ENCODE measurements at places on chromosomes 2 and 18.

- DNase-seq = peak; percentile 38
These were observed 11.5 kb upstream of the SNED1 start for GRCh38 chr2:240986787-240987411.

DNA sequence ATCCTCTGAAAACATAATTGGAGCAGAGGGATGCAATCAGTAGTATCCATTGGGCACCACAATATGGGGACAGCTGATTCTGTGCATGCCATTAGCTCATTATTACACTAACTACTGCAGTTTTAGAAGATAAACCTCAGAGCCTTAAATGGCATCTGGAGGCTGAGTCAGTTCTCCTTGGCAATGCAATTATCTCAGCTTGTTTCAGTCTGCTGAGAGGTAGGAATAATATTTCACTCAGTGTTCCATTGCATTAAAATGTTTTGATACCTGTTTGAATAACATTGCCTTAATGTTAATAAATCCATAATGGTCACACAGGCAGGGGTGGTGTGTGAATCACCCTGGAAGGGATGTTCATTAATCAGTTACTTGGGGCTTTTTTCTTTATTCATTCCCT lies 309.6 kb downstream of the LRRTM1 start:
- DNase-seq = no peak

DNA sequence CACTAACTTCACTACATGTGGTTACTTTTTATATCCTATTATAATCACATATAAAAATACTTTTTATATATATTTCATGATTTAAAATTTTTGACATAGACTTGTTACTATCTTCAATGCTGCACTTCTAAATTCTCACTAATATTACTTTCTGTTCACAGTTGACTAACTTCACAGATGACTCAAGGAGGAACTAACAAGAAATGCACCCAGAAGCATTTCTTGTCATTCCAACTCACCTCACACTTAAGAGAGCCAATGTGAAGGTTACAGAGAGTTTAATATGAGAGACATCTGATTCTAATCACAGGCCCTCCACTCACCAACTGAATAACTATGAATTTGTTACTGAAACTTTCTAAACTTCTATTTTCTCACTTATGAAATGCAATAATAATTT lies 399.8 kb upstream of the SLC8A1 start:
- DNase-seq = no peak

DNA sequence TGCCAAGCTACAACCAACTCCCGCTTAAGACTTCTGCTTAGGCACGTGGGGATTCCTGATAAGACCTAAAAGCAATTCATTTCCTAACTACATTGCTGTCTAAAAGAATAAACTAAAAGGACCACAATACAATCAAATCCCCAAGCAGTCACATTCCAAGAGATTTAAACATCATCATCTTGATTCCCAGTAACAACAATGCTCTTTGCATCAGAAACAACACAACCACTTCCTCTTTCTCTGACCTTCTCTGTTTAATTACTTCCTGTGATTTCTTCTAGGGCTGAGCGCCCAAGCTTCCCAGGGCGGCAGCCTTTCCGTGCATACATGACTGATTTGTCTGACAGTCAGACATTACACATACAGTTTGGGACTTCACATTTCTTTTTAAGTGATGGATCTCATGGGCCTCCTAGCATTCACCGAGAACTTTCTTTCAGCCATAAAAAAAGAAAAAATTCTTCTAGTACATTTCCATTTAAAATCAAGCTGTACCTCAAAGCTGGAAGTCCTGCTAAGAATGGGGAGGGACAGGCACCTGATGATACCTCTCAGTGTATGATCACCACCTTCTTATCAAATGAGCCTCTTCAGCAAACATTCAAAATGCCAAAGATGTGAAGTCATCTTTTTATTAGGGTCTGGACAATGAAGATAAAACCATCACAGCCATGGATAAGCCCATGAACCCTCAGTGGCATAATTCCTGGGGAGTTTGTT lies 11.5 kb downstream of the SPRED2 start:
- peak; percentile 85 for DNase-seq

GRCh38 chr2:227881866-227882517 lies 10.6 kb downstream of the DAW1 start:
- no peak for DNase-seq

- peak; percentile 31 for DNase-seq
These were observed 11.0 kb upstream of the DCDC2C start for GRCh38 chr2:3692375-3692774.

DNA sequence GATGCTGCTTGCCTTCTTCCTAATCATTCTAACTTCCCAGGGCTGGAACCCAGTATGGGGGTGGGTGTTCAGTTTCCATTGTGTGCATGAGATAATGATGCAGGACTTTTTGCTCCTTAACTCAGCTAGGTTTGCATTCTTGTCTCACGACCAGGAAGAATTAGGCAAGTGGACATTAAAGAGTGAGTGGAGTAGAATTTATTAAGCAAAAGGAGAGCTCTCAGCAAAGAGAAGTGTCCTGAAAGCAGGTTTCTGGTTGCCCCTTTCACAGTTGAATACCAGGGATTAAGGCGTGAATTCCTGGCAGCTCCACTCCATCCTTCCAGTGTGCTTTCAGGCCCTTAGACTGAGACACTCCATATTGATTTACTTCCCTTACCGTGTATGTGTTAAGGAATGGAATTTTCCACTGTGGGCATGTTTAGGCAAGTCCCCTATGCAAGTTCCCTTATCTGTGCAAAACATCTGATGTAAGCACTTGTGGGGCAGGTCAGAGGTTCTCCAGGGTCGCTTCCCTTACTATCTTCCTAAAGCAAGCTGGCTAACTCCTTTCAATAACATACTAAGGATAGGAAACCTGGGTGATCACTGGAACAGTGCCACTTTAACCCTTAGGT lies 126.5 kb downstream of the GPR39 start:
- DNase-seq = peak; percentile 37

- no peak for DNase-seq
These were observed 111.3 kb upstream of the CREB1 start for GRCh38 chr2:207418419-207418818.

DNA sequence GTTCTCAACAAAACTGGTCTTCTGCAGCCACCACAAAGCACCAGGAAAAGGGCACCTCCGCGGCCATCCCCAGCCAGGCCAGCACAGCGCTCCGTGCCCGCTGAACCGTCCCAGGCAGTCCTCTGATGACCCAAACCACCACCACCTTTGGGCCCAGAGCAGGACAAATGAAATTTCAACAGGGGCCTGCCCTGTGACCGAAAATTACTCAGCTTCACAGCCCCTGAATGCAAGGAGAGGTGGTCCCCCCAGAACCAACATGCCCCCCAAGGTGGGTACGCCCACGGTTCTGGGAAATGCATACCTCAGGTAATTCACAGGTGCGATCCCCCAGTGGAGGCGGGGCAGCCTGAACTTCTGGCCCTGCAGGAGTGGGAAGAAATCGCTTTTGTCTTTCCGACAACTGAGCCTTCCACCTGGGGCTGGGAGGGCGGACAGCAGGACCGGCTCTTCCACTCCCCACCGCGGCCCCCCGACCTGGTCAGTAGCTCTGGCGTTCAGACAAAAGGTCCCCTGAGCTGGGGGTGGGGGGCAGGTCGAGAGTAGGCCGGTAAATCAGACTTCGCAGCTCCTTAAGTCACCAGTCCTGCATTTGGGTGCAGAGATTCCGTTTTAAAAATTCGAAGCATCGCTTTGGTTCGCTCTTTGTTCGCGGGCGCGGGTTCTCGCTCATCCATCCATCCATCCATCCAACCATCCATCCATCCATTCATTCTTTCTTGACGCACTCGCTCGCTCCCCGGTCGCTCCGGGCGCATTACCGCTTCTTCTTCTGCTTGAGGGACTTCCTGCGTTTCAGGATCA lies 1.4 kb downstream of the ARL4C start:
- no peak for DNase-seq

DNA sequence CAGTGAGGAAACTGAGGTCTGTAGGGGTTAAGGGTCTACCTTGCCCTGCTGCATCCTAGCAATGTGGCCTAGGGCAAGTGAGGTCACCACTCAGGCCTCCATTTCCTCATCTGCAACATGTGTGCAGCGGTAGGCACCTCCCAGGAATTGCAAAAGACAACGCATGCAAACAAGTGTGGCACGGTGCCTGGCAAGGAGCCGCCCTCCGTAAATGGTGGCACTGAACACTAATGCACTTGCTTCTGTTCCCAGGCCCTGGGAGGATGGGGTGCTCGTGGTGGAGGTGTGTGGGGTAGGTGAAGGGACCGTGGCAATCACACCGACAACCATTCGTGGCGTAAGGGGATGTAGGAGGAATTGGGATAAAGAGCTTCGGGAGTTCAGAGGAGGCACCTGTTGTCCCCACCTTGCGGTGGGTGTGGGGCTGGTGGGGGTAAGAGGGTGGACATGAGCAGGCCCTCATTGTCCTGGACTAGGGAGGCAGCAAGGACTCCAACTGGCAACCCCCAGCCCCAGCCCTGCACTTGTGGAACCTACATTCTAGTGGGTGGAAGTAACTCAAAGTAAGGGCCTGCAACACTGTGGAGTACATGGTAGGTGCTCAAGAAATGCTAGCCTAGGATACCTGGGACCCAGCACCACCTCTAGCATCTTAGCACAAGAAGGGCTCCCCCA lies 26.0 kb downstream of the ATOH8 start:
- DNase-seq = no peak

DNA sequence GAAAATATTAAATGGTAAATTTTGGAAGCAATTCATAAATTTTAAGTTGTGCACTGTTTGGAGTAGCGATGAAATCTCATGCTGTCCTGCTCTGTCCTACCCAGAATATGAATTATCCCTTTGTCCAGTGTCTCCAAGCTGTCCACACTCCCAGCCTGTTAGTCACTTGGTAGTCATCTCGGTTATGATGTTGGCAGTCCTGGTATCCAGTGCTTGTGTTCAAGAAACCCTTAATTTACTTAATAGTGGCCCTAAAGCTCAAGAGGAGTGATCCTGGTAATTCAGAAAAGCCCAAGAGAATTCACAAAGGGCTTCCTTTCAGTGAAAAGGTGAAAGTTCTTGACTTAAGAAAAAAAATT lies 71.8 kb upstream of the STAM2 start:
- DNase-seq = no peak

GRCh38 chr2:147487286-147487977 lies 357.4 kb upstream of the ACVR2A start:
- DNase-seq = no peak

DNA sequence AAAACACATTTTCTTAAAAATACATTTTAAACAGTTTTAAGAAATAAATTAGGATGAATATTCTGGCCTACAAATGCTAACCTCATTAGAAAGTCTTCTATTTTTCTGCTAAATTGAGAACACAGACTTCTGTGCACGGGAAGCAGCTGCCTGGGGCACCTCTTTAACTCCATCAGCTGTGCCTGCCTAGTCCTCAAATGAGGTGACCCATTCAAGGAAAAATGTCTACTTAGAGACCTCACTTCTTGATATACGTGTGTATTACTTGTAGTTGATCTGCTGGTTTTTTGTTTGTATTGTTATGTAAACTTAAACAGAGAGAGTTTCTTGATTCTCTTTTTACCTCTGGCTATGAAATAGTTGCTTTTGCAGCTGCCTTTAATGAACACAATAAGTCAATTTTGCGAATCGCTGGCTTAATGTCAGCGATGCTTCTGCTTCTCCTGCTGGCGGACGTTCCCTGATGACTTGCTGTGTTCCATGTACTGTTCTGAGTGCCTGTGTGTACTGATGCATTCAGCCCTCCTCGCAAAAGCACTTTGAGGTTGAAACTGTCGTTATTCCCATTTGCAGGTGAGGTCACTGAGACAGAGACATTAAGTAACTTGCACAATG lies 88.7 kb upstream of the TXNDC2 start:
- no peak for DNase-seq

DNA sequence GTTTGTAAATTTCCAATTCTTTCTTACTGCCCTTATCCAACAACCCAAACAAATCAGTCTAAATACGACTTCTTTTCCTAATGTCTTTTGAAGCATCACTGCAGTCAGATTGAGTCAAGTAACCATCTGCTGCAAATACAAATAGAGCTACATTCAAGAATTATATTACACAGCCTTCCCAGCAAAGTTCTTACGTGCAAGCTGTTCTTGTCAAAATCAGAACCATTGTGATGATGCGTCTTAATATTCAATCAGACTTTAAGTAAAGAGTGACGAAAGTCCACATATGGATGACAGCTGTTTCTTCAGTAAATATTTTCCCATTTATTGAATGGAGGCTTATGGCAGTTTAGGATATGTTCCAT lies 943.8 kb downstream of the LRP1B start:
- no peak for DNase-seq

GRCh38 chr2:216839688-216840087 lies 20.2 kb downstream of the TNP1 start:
- DNase-seq = no peak

DNA sequence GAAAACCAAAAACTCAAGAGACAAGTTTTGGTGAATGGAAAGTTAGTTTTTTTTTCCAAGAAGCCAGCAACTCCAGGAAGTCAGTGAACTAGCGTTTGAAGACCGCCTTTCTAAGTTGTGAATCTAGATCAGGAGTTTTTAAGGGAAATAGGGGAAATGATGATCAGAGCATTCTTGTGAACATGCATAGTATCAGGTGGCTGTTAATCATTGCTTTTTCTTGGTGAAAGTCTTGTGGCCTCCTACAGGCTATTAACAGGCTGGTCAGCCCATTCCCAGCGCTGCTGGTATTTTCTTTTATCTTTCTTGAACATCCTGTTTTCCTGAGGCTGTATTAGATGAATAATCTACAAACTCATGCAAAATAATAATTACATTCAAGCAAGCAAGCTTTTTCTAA lies 155.8 kb downstream of the PTPRM start:
- no peak for DNase-seq

- no peak for DNase-seq
These were observed 60.7 kb downstream of the CXCR4 start for GRCh38 chr2:136057023-136057801.

DNA sequence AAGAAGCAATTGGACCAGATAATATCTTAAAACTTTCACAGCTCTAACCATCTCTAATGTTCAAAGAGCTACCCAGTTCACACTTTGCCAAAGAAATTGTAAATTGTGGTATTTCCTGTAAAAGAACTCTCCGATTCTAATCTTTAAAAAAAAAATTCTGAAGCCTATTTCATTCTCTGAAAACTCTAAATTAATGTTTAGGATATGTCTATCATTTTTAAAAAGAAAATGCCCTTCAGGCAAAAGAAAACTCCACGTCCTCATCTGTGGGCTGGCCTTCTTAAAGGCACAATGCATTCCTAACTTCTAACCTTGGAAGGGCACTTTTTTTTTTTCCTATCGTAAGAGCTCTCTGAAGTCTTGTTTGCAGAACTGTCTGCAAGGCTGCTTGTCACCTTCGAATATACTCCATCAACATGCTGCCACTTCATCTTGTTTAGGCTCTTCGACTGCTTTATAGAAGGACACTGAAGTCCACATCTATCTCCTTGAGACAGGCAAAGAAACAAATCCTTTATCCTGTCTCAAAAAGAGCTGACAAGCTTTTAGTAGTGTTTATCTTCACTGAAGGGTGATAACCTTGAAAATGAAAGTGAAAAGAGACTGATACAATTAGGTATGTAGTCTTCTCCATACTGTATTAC lies 124.3 kb upstream of the SLC39A10 start:
- peak; percentile 67 for DNase-seq

- no peak for DNase-seq
These were observed 46.8 kb downstream of the SEMA4F start for GRCh38 chr2:74700643-74701372.

- DNase-seq = peak; percentile 76
These were observed 126.3 kb upstream of the BCL2L11 start for GRCh38 chr2:110994250-110994961.

- DNase-seq = no peak
These were observed 8.8 kb downstream of the IAH1 start for GRCh38 chr2:9483107-9483506.
